ENCODE measurements at places on chromosomes 1 and 21.
A peak's percentile ranks its signal among the peaks of the same experiment; 100 is the strongest.

DNA sequence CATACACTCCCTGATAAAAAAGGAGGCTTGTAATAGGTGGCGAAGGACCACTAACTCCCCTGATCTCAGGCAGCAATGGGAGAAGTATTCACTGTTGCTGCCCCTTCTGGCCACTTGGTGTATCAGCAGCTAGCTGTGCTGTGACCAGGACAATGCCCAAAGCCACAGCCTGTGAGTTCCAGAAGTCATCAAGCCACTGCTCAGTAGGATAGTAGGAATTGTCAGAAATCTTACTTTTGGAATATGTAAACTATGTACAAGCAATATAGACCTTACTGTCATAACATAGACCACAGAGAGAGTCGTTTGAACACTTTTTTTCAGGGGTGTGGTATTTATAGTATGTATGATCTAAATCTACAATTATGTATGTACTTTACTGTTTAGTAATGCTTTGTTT lies 248.3 kb upstream of the CAMK1G start:
- peak; percentile 47 for DNase-seq

DNA sequence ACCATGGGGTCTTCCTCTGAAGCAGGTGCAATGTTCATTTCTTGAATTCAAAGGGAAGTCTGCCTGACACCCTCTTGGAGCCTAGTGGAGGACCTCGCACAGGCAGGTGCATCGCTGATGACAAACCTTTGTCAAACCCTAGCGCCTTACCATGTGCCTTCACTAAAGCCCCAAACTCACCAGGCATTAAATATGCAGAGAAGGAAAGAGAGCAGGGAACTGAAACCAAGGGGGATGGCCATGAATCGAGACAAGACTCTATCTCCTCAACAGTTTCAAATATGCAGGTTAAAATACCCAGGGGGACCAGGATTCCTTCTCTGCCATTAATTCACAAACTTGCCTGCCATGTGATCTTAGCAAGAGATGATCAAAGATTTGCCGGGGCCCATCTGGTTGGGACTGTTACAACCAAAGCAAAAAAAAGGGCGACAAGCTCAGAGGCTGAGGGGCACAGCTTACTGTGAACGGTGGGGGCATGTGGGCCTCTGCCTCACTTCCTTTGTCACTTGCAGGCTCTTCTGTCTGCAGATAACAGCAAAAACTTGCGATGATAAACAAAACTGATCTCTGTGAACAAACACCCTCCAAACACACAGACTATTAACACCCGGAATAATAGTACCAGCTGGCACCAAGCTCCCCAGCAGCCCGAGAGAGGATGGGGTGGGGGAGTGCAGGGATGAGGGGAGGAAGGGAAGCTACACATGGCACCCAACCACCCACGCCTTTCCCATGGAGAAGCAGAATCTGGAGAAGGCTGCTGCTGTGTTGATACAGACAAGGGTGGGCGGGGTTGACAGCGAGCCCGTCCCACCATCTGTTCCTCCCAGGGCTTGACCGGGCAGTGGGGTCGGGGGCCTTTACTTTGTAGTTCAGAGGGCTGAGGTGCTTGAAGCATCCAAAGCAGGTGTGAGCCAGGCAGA lies 33.9 kb downstream of the TMEM63A start:
- peak; percentile 82 for DNase-seq

DNA sequence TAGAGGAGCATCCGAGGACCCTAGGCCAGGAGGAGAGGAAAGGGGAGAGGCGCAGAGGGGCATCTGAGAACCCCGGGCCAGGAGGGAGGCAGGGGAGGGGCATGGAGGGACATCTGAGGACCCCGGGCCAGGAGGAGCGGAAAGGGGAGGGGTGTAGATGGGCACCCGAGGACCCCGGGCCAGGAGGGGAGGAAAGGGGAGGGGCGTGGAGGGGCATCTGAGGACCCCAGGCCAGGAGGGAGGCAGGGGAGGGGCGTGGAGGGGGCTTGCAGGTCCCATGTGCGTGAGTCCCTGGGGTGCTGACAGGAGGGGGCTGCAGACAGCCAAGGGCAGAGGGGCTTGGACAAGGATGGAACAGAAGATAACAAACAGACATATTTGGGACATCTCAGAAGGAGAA lies 190.0 kb upstream of the ARHGEF16 start:
- DNase-seq = no peak

DNA sequence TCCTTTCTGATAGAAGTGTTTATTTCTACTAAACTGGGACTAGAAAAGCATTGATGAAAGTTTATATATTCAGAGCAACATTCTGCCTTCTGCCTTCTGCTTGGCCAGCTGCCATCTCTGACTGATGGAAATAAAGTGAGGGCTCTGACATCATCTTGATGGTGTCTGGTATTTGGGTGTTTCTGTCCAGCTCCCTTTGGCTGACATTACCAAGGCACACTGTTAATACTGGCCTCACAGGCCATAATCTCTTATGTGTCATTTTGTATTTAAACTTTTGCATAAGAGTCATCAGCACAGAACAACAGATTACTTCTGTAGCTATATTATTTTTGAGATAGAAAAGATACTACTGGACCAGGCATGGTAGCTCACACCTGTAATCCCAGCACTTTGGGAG lies 216.9 kb downstream of the RYR2 start:
- no peak for DNase-seq

DNA sequence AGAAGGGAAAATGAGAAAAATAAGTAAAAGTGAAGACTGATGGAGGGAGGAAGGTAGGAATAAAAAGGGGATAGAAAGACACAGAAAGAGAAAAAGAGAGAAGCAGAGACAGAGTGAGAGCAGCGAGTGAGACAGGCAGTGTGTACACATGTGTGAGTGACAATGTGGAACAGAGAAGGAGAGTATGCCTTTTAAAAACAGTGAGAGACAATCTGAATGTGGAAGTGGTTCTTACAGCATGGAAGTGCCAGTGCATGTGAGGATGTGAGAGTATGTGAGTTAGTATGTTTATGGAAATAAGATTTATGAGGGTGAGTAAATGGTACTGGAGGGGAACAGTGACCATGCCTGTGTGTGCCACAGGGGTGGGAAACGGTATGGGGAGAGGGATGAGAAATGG lies 1.2 kb downstream of the NEGR1 start:
- no peak for DNase-seq

- DNase-seq = no peak
These were observed 2.6 kb downstream of the FUCA1 start for GRCh38 chr1:23865543-23865930.

GRCh38 chr21:46129846-46130651 lies 25.3 kb downstream of the FTCD start:
- DNase-seq = no peak

DNA sequence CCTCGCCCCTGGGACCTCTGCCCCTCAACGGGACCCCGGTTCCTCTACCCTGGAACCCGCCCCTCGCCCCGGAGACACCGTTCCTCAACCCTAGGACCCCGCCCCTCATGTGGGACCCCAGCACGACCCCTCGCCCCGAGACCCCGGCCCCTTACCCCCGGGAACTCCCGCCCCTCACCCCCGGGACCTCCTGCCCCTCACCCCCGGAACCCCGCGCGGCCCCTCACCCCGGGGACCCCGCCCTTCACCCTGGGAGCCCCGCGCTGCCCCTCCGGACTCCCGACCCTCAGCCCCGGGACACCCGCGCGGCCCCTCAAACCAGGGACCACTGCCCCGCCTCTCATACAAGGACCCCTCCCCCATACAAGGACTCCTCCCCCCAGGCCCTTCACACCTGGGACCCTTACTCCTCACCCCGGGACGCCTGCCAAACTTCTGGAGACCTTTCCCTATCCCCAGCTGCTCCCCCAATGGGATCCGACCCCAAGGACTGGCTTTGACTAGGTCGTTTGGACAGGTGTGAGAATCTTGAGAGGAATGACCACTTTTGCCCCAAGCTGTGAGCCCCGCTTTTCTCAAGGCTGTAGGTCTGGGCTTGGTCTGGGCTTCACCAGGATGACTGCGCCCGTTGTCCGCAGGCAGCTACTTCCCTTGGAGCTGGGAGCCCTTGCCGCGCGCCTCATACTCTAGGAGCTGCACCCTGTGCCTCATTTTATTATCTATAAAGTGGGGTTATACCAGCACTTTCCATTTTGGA lies 843 bp downstream of the DIP2A start:
- peak; percentile 18 for DNase-seq

- peak; percentile 94 for DNase-seq
These were observed 21.3 kb downstream of the MIIP start for GRCh38 chr1:12040457-12041051.

GRCh38 chr1:232378266-232379062 lies 251.5 kb downstream of the SIPA1L2 start:
- no peak for DNase-seq

DNA sequence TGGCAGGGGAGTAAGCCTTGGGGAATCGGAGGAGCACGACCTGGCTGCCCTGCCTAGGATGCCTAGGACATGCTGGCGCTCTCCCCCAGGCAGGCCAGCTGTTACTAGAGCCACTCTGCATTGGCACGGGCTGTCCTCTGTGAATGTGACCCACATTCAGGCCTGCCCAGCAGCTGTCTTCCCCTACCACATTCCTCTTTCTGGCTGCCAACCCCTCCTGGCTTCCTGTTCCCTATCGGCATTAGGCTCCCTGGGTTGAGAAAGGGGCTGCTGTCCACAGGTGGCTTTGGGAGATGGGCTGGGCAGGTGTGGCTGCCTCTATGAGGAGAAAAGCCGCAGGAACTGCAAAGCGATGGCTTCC lies 2.3 kb upstream of the NFASC start:
- DNase-seq = no peak

- DNase-seq = no peak
These were observed 28.8 kb downstream of the TAF5L start for GRCh38 chr1:229596925-229597699.

- DNase-seq = no peak
These were observed 1.2 kb upstream of the NOS1AP start for GRCh38 chr1:162068301-162068700.

GRCh38 chr1:12614402-12615158 lies 3.4 kb downstream of the DHRS3 start:
- DNase-seq = no peak

- no peak for DNase-seq
These were observed 12.6 kb upstream of the MRPS14 start for GRCh38 chr1:175035865-175036264.

GRCh38 chr1:206904423-206905142 lies 7.3 kb downstream of the IL24 start:
- no peak for DNase-seq

DNA sequence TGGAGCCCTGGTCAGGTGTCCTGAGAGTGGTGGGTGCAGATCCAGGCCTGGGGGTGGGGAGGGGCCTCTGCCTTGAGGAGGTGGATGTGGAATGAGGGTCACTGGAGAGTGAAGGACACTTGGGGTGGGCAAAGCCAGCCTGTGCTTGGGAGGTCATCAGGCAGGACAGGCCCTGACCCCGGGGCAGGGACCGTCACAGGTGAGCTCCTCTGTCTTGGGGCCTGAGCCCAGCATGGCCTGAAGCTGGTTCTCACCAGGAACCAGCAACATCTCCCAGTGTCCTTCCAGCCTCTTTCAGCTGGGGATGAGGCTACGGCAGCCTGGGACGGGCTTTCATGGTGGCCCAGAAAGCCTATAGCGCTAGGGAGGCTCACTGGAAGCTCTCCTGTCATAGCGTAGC lies 831 bp upstream of the KRTAP10-2 start:
- DNase-seq = no peak

- DNase-seq = no peak
These were observed 402.1 kb upstream of the B3GALT2 start for GRCh38 chr1:193588311-193589082.

DNA sequence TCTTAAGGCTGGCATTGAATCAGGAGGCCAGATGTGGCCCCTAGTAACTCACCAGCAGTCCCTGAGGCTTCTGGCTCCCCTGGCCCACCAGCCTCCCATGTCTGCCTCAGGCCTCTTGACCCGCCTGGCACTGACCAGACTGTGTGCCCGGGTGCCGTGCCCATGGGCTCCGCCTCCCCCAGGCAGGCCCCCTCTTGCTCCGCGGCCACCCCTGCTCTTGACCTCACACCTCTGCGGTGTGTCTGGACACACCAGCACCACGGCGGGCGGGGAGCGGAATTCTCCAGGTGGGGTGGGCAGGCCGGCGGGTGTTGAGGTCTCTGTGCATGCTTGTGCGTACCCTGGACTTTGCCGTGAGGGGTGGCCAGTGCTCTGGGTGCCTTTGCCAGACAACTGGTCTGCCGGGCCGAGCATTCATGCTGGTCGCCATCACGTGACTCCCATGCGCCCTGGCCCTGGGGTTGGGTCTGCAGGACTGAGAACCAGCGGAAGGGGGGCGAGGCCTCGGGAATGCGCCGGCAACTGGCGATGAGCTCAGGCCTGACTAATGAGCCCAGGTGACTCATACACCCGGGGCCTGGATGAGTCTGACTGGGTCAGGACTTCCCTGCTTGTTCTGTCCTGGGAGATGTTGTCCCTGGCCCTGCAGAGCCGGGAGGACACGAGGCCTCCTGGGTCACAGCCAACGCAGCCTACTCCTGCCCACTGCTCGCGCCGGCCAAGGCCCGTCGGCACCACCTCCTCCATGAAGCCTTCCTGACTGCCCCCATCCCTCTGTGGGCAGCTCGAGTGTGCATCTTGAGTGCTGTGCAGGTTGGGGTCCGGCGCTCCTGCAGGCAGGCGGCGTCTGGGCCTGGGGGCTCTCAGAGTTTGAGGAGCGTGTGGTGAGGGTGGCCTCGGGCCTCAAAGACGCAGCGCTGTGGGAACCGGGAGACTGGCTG lies 22.6 kb downstream of the COL18A1 start:
- DNase-seq = no peak

DNA sequence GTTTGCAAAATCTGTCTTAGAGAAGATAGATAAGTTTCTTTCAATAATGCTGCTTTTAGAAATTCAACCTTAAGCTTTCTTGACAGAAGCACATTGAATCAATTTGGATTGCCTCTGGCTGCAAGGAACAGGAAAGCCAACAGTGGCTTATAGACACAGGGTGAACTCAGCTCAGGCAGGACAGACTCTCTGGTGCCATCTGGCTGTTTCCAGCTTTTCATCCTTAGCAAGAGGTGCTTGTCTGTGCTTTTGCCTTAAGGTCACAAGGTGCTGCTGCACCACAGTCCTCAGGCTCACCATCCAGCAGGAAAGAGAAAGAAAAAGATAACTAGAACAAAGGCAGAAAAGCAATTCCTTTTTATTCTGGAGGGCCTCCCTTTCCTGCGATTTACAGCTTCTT lies 93.7 kb upstream of the ETS2 start:
- peak; percentile 12 for DNase-seq

DNA sequence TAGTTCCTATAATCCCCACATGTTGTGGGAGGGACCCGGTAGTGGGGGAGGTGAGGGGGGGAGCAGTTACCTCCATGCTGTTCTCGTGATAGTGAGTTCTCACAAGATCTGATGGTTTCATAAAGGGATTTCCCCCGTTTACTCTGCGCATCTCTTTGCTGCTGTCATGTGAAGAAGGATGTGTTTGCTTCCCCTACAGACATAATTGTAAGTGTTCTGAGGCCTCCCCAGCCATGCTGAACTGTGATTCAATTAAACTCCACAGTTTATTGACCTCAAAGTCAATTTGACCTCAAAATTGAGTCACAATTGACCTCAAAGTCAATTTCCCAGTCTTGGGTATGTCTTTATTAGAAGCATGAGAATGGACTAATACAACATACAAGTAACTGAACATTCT lies 19.7 kb downstream of the DPH5 start:
- no peak for DNase-seq

GRCh38 chr21:36881228-36881627 lies 85.2 kb downstream of the HLCS start:
- no peak for DNase-seq

Data from NAMALWA (cell line).